ENCODE measurements at places on chromosomes 2 and 18.

GRCh38 chr2:17388798-17389197 lies 129.4 kb downstream of the RAD51AP2 start:
- DNase-seq = no peak

- DNase-seq = no peak
Observed at GRCh38 chr2:234992196-234992595, 40.4 kb downstream of the SH3BP4 start.

GRCh38 chr2:177260379-177260778 lies 4.1 kb downstream of the NFE2L2 start:
- no peak for DNase-seq

GRCh38 chr2:238954841-238955591 lies 107.1 kb downstream of the TWIST2 start:
- no peak for DNase-seq

DNA sequence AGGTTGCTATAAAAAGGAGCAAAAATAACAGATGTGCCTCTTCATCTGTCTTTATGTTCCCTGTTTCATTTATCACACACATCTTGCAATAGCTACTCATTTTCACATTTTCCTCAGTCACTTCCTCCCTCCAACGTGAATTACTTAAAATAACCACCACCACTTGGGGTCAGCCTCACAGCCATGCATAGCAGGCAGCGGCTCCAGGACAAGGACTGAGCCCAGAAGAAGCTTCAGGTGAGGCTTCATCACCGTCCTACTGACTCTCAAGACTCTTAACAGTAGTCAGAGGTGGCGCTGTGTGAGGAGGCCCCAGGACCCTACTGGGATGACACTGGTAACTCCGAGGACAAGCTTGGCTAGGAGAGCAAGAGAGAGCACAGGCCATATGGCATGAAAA lies 15.5 kb upstream of the ST8SIA5 start:
- DNase-seq = no peak

DNA sequence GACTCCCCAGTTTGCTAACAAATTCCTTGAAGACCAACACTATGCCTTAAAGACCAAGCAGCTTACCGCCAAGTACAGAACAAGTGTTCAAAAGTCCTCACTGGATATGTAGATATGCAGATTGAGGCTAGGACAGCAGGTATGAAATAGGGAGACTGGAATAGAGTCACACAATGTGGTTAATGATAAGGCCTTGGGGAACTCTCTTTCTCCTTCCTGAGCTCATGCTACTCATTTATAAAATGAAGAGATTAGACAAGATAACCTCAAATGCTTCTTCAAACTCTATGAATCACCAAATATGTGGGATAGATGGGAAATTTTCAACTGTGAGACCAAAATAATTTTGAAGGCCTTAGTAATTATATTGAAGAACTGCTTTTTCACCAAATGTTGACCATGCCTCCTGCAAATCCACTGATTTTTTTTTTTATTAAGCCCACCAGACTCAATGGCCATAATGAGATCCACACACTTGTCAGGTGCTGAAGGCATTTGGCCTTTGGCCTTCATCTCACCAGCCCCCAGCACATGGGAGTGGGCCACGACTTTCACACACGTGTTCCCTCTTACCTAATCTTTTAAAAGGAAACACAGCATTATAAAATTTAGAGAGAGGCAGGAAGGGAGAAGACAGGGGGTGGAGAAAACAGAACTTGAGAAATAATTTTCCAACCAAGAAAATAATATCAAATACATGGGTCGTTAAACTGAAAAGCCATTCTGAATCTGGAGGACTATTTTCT lies 181.5 kb downstream of the EN1 start:
- no peak for DNase-seq

- DNase-seq = no peak
Observed at GRCh38 chr2:43218702-43219382, 7.6 kb downstream of the ZFP36L2 start.

- DNase-seq = no peak
Observed at GRCh38 chr2:65343386-65343785, 89.0 kb downstream of the SPRED2 start.

- no peak for DNase-seq
Observed at GRCh38 chr2:10981941-10982431, 70.3 kb downstream of the KCNF1 start.

- no peak for DNase-seq
Observed at GRCh38 chr2:84902526-84902925, 2.9 kb upstream of the TMSB10 start.

DNA sequence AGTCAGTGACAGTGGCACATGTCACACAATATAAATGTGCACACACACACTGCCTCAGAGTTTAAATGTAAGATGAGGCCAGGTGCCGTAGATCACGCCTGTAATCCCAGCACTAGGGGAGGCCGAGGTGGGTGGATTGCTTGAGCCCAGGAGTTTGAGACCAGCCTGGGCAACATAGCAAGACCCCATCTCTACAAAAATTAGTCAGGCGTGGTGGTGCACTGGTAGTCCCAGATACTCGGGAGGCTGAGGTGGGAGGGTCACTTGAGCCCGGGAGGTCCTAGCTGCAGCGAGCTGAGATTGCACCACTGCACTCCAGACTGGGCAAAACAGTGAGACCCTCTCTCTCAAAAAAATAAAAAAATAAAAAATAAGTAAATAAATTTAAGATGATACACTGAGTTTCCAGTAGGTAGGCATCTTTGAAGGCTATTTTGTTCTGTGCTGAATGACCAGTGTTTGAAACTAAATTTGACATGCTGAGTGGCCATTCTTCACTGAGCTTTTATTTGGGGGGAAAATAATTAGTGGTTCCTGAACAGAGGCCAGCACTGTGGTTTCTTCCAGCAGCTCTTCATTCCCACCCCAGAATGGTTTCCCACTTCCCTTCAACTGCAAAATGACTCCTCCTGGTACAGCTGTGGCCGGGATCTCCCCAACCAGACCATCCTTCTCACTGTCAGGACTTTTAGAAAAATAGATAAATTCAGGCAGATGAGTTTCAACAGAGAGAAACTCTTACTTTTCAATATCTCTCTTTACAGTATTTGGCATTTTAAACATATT lies 44.9 kb downstream of the PSMG2 start:
- no peak for DNase-seq

GRCh38 chr2:174180165-174180724 lies 68.1 kb downstream of the OLA1 start:
- DNase-seq = peak; percentile 53

Data from RKO (cell line).